CD4-positive, alpha-beta T cell treated with Interleukin-6 at 100 ng/mL for 8 hours (primary cell): ENCODE measurements at places on chromosomes 7 and 10.

GRCh38 chr10:34292675-34293074 lies 522.4 kb downstream of the PARD3 start:
- no peak for DNase-seq

DNA sequence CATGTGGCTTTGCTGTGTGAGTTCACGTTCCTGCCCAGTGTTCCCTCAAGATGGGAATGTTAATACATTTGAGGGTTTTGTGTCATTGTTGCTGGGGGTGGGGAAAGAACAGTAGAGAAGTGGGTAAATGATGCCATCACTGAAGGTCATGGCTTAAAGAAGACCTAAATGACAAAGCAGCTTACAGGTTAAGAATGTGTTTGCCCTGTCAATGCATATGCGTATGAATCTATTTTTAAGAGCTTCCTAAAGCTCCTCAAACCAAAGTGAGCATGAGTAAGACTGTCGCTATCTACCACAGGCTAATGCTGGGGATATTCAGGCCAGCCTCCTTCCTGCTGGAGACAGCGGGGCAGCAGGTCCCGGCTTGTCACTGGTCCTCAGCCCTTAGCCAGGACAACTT lies 162.9 kb downstream of the CREB5 start:
- no peak for DNase-seq

- DNase-seq, result peak; percentile 66
These were observed 103.1 kb upstream of the APBB1IP start for GRCh38 chr10:26334932-26335573.

DNA sequence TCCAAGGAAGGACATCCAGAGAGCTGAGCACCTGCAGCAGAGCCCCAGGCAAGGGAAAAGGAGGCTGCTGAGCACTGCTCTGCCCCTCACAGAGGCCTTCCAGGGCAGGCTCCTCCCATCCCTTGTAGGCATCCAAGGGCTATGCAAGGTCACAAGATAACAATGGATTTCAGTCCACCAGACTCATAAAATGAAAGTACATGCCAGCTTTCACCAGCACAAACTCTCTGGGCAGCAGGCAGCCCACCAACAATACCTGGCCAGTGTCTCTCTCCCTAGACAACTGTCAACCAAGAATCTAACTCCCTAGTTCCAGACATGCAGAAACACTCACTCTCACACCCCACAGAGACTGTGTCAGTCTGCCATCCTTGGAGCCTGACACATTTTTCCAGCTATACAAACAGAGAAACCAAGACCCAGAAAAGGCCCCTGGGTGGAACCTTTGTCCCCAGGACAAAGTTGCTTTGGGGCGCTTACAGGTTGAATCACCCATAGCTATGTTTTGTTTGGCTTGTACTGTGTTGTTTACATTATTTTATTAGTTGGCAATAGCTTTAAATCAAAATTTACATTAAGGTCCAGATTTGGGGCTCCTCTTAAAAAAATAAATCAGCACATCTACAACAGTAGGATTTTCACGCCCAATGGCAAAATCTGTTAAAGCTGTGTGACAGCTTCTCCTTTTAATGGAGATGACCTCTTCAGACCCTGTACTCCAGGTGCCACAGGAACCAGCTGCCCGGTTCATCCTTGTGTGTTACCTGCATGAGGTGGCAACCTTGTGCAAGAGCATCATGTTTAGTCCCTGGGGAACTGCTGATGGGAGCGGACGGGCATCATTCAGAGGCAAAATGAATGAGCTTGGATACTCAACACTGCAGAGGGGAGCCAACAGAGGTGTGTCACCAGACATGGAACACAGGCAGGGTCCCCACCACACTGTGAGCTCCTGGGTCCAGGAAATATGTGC lies 5.2 kb downstream of the GRID1 start:
- DNase-seq, result no peak
